Stimulated activated CD8-positive, alpha-beta memory T cell treated with anti-CD3 and anti-CD28 coated beads, Interleukin-15, amount 100 ng/mL, for 48 hours (primary cell): ENCODE measurements at places on chromosomes 1 and 21.

- peak; percentile 27 for DNase-seq
Measured at GRCh38 chr1:244353551-244354091, 98.1 kb downstream of the ADSS2 start.

DNA sequence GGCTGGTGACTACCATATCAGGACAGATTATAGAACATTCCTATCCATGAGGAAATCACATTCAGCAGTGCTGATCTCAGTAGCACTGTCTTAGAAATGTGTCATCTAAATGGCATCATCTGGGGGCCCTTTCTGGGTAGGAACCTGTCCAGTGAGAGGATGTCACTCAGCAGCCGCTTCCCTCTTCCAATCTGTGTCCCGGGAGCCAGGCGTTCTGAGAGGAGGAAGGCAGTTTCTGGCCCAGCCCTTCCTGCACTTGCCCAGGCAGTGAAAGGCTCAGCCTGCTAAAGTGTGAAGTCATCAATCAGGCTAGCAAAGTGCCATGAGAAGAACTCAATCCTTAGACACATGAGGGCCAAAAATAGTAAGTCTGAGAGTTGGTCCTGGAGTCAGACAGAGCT is 25.6 kb downstream of the RAB4A start:
- no peak for DNase-seq

- DNase-seq: no peak
Measured at GRCh38 chr1:21961799-21962198, 15.0 kb upstream of the CELA3B start.

GRCh38 chr1:41515131-41515678 is 30.7 kb upstream of the EDN2 start:
- DNase-seq: no peak

GRCh38 chr1:1677718-1678580 is 14.6 kb downstream of the SLC35E2B start:
- DNase-seq: no peak

DNA sequence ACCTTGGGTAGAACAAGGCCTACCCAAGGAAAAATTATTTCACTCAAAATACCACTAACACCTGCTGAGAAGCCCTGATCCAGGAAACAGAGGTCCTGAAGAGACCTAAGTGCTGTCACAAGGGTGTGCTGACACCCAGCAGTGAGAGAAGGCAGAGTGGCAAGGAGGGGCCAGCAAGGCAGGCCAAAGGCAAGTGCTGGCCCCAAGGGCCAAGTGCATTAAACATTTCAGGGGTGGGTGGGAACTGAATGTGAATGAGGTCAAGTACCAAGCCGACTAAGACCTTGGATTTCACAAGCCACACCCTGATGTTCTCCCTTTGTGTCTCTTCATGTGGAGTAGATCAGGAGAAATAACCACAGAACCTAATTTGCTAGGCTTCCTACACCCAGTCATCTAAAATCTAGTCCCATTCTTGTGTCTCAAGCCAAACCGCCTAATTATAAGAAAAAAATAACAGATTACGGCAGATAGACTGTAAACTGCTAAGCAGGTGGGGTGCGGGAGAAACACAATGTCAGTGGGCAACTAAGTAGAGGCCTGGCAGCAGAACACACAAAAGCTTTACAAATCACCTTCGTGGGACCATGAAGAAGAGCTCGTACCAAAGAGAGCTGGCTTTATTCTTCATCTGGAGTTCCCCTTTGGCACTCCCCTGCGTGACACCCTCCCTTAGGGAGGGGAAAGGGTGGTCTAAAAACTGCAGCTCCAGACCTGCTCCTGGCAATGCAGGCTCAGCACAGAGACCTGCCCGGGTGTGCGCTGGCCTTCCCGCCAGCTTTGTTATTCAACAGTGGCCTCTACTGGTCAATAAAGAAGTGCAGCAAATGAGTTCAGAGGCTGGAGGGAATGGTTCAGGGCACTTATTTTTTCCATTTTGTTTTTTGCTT is 8.7 kb downstream of the UBE2G2 start:
- no peak for DNase-seq

DNA sequence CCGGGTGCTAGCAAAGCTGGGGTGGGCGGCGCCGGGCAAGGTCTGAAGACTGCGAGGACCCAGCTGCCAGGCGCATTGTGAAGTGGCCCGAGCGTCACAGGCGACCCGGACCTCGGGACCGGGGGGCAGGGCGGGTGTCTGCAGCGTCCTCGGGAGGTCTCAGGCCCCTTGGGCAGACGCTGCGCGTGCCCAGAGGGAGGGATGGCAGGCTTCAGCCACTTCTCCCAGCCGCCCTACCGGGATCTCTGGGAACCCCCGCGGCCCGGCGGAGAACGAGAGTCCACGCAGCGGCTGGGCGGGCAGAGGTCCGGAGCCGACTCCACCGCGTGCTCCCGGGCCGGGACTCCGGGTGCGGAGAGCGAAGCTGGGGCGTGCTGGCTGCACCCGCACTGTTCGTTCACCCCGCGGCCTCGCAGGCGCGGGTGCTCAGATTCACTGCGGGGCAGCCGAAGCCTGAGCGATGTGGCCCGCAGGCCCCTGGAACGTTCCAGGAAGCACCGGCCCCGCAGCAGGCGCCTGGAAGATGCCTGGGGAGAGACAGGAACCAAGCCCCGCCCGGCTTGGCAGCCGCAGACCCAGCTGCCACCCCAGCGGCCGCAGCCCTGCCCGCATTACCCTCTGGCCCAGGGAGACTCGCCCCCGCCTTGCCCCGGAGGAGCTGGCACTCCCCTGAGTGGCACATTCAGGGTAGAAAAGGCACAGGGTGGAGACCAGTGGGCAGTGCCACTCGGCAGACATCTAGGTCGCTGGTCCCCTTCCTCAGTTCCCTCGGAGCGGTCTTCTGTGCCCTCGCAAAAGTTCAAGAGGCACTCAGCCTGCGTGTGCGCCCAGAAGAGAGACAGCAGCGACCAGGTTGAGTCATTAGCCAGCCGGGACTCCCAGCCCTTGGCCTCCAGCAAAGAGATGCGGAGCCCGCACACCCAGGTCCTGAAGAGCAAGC is at the start of gene CCDC185:
CCDC185 (plus strand) TSS at position 141 of the 940 bp plus-strand sequence; CDS start at position 202, 61 bp downstream.
- DNase-seq: no peak

DNA sequence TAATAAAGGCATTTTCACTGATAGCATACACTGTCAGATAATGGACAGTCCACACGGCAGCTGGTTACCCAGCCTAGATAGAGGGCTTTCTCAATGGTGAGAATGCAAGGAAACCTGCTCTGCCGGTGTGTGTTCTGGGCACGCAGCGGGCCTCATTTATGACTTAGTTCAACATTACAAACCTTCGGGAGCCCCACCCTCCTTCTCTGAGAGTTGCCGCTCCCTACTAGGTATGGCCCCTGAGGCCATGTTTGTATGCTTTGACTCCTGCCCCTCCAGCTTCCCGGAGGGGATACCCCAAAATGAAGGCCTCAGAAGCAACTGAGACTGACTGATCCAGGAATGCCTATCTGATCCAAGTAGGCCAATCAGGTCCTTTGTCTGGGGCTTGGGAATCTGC is 17.2 kb upstream of the FABP3 start:
- DNase-seq: no peak

GRCh38 chr1:160641323-160642280 is 5.2 kb downstream of the SLAMF1 start:
- no peak for DNase-seq

- no peak for DNase-seq
Measured at GRCh38 chr1:160874935-160875334, 10.0 kb downstream of the ITLN1 start.

DNA sequence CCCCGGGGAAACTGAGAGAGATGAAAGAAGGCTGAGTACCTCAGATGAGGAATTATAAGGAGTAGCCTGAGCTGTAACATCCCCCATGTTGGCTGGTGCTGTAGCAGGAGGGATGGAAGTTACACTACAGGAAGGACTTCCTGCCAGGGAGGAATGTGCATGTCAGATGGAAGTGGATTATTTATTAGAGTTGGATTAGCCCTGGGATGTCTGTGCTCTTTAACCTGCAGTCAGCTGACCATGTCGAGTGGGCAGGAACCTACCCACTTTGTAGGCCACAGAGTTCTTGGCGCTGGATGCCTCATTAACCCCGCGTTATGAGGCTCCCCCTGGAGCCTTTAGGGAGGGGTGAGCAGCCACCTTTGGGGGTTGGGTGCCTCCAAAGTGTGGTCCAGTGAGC is 757 bp upstream of the SEMA4A start:
- no peak for DNase-seq

DNA sequence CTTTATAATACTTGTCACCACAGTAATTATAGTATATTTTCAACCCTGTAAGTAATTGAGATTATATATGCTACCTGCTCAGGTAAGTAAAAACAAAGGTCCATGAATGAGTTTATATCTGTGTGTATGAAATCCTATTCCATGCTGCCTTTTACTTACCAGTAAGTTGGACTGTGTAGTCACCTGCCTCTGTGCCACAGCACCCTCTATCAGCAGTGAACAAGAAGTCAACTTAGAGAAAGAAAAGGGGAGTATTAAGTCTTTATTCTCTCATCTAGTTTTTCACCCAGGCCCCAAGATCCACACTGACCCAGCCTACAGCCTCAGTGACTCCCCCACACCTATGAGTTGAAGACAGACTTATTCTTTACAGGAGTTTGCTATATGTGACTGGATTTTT is 36.9 kb upstream of the IFI16 start:
- DNase-seq: no peak

DNA sequence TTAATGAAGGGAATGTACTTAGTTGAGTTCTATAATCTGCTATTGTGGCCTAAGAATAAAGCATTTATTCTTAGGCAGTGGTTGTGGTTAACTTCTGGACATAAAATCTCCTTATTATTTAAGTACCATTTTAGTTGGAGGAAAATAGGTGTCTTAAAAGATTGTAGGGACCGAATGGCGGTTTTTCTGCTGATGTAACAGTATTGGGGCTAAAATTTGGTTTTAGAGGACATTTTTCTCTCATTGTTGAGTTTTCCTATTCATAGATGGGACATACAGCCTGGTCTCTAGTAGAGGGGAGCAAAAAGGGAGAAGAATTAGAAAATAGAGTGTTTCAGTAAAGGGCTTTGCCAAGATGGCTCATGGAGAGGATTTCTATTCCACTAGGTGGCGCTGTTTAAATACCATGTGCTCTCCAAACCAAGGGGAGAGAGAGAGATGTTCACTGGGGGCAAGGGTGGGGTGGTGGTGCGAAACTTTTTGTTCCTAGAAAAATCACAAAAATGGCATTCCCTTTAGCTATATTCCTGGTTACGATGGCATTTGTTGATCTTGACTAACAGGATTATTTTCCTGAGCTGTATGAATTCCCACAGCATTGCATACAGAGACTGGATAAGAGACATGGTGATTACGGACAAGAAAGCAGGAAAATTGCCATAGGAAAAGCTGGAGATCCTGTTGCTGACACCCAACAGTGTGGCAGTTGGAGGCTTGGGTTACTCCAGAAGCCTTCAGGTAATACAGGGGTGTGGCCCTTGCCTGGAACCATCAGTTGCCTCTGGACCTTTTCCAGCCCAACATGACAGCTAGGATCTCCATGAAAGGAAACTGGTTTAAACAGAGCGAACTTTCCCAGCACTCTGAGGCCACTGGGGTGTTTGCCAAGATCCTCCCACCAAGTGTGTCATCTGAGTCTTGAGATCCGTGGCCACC is 18.2 kb upstream of the FCGR2A start:
- no peak for DNase-seq

GRCh38 chr1:235391874-235392273 is 24.6 kb downstream of the TBCE start:
- DNase-seq: no peak

DNA sequence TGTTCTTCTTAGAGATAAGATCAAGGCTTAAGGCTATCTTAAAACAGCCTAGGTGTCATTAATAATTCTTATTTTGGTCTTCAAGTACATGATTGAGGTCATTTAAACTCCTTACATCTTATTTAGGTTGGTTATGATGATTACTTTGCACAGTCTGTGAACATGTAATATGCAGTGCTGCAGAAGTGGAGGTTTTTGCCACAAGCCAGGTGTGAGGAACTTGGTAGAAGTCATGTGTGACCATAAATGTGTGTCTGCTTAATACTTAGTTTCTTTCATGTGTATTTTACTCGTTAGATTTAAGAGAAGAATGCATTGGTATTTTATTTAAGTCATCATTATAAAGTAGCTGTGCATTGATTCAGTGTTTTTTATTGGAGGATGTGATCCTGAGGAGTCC is 10.1 kb downstream of the ATG4C start:
- DNase-seq: no peak

- DNase-seq: no peak
Measured at GRCh38 chr1:201619513-201619912, 80.6 kb downstream of the NAV1 start.

DNA sequence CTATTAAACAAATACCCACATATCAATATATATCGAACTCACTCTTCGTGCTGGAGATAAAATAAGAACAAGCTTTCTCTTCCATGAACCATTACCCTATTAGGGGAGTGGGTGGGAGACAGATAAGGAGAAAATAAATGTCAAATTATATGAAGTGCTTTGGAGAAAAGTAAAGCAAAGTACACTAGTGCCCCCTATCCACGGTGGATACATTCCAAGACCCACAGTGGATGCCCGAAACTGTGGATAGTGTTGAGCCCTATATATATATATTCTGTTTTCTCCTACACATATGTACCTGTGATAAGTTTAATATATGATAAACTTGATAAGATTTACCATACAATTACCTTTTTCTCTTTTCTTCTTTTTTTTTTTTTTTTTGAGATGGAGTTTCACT is 54.6 kb downstream of the FH start:
- DNase-seq: no peak

DNA sequence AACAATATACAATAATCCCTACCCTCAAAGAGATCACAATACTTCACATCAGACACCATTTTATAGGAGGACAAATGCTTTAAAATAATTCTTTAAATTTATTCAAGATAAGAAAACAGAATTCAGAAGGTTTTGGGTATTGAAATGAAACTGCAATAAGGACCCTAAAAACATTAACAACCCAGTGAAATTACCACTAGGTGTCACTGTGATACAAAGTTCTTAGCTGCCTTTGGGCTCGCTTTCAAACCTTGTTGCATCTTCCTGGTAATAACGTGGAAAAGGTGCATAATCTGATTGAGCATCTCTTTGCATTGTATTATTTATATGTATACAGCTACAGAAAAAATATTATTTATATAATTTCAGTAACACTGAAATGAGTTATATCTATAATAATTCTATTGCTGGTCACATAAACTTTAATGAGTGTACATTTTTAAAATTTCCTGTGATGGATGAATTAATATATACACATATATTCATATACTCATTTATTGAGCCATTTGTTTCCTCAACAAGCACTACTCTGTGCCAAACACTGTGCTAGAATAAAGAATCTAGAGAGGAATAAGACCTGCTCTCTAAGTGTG is 185.2 kb downstream of the FAF1 start:
- no peak for DNase-seq

DNA sequence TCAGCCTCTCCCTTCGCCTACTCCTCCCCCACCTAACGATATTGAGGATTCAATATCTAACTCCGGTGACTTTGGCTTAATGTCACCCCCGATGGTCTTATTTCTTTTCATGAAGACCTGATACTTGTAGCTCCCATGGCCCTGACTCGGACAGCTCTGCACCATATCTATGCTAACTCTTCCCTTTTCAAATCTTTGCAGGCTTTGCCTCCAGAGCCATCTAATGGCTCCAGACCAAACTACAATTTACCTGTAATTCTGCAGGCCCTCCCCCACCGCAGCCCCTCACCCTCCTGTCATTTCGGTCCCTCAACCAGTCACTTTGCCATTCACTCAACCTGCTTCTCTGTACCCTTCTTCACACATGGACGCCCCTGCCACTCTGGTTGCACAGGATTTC is 7.9 kb upstream of the GSTM5 start:
- DNase-seq: no peak

- DNase-seq: no peak
Measured at GRCh38 chr21:43306391-43306790, 120.5 kb downstream of the SIK1 start.

- DNase-seq: no peak
Measured at GRCh38 chr1:48560577-48560976, 88.6 kb upstream of the SPATA6 start.

GRCh38 chr1:119516680-119517079 is 9.7 kb downstream of the HSD3B1 start:
- DNase-seq: no peak
